ENCODE measurements at places on chromosomes 12 and 14.

- DNase-seq = peak; percentile 92
Observed at GRCh38 chr14:51616724-51617409, 34.8 kb upstream of the FRMD6 start.

DNA sequence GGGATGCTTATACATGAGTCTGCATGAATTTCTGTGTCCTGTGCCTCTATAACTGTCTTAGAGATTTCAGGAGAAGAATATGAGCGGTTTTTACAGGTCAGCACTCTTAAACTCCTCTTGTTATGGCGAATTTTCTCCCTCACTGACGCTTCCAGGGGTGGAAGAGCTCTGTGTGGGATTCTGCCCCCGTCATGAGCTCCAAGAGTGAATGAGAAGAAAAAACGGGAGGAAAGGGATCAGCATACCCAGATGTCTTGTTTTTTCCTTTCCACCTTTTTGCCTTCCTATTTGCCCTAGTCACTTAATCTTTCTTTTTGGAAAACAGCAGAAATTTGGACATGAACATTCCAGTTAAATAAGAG lies 651 bp downstream of the PFKM start:
- no peak for DNase-seq

DNA sequence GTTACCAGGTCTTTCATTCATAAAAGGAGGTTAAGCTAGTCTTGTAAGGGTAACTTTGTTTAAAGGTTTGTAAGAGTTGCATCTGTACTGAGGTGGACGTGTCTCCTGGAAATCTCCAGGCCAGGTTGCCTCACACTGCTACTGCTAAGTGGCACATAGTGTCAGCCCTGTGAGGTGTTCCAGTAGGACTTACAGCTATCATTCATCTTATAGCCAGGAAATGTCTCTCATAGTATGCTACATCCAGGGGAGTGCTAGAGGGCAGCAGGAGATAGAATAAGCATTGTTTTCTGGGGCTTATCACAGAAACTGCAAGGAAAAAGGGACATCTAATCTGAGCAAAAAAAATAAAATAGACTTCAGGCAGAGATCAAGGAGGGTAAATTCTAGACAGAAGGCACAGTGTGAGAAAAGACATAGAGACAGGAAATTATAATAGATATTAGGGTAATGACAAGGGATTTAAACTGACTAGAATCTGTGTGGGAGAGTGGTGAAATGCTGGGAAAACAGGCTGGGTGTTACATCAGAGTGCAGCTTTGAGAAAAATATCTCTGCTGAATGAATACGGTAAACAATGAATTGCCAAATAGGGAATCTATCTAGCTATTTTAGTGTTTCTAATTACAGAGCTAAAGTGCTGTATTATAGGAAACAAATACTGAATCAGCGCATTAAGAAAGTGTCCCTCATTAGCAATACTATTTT lies 205.1 kb upstream of the ABCD2 start:
- peak; percentile 86 for DNase-seq

GRCh38 chr12:64694130-64695040 lies 64.8 kb downstream of the GNS start:
- no peak for DNase-seq

- DNase-seq = no peak
Observed at GRCh38 chr12:109221277-109221931, 87.7 kb downstream of the FOXN4 start.

GRCh38 chr14:49962621-49963020 lies 69.7 kb downstream of the ARF6 start:
- DNase-seq = no peak

DNA sequence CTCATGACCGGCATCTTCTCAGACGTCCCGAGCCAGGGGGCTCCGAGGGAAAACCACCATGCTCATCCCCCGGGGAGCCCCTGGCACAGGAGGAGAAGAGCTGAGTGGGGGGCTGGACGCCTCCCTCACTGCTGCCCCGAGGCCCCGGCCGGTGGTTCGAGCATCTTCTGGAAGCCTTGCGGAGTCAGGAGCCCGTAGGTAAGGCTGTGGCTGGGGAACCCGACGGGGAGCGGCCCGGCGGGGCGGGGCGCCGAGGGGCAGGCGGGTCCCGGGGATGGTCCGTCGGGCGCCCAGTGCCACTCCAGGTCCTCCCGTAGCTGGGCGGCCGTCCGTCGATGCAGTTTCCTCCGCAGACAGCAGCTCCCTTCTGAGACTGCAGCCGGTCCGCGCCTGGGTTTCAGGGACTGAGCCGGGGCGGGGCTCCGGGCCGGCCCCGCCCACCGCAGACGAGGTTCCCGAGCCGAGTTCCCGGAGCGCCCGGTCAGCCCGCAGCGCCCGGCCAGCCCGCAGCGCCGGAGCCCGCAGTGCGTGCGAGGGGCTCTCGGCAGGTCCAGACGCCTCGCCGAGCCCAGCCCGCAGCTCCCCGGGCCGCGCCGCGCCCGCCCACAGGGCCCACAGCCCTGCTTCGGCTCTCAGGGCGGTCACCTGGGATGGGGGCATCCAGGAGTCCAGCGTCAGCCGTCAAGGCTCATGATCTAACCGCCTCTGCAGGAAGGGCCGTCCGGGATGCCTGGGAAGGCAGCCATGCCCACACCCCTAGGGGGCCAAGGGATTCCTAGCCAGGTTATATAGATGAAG lies at the start of gene PGF:
Gene PGF, minus strand, starts transcription at position 369 of the 798 bp plus-strand sequence. Its CDS starts 355 bp downstream, at position 14.
- peak; percentile 44 for DNase-seq

DNA sequence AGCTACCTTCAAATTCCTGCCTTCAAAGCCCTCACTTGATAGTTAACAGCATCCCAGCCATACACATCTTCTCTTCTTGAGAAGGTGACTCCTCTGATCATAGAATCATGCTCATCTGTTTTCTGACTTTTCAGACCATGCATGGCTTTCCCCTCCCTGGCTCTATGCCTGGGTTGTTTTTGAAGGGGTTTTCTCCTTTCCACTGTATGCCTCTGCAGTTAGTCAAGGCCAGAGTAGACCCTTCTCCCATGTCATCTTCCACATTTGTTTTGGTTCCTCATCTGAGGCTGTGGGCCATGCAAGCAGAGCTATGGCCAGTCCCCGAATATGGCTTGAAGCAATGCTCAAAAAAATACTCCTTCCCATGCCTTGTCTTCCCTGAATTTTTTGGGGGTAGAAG lies 14.3 kb upstream of the MCRS1 start:
- no peak for DNase-seq

DNA sequence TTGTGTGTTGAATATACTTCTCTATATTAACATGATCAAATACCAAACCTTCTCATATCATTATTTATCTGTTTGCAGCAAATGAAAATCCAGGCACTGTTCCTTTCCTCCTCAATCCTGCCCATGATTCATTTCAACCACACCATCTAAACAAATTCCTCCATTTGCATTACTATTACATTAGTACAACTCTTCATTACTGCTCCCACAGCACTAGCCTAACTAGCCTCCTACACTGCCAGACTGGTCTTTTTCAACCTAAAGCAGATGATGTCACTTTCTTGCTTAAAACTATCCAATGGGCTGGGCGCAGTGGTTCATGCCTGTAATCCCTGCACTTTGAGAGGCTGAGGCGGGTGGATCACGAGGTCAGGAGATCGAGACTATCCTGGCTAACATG lies 117.3 kb upstream of the MYF6 start:
- no peak for DNase-seq

GRCh38 chr14:77003960-77004710 lies 24.4 kb downstream of the IRF2BPL start:
- DNase-seq = peak; percentile 59

DNA sequence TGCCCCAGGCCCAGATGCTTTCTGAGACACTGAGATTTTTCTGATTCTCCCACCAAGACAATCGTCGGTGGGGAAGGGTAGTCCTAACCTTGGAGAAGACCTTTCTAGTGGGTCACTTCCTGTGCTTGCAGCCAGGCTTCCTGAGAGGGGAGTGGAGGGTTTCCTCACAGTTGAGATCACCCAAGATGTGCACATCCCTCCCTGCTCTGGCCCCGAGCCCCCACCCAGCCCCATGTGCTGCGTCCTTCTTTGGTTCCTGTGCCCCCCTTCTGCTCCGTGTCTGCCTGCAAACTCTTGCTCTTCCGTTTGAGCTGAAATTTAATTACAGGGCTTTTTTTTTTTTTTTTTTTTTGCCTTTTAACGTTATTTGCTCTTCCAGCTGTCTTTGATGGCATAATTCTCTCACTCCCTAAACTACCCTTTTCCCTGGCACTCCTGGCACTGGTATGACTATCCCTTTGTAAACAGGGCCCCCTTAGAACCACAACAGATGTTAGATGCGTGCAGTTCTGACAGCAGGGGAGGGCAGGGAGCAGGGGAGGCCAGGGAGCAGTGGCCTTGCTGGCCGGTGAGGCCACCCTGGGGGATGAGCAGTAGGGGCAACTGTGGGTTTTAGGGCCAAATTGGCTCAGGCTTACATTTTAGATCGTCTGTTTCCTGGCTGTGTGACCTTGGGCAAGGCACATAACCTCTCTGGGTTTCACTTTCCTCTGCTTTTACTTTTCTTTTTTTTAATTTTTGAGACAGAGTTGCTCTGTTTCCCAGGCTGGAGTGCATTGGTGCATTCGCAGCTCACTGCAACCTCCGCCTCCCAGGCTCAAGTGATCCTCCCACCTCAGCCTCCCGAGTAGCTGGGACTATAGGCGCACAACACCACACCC lies 144.5 kb downstream of the PHETA1 start:
- no peak for DNase-seq

GRCh38 chr12:19430988-19431387 lies 8.3 kb upstream of the AEBP2 start:
- peak; percentile 42 for DNase-seq

DNA sequence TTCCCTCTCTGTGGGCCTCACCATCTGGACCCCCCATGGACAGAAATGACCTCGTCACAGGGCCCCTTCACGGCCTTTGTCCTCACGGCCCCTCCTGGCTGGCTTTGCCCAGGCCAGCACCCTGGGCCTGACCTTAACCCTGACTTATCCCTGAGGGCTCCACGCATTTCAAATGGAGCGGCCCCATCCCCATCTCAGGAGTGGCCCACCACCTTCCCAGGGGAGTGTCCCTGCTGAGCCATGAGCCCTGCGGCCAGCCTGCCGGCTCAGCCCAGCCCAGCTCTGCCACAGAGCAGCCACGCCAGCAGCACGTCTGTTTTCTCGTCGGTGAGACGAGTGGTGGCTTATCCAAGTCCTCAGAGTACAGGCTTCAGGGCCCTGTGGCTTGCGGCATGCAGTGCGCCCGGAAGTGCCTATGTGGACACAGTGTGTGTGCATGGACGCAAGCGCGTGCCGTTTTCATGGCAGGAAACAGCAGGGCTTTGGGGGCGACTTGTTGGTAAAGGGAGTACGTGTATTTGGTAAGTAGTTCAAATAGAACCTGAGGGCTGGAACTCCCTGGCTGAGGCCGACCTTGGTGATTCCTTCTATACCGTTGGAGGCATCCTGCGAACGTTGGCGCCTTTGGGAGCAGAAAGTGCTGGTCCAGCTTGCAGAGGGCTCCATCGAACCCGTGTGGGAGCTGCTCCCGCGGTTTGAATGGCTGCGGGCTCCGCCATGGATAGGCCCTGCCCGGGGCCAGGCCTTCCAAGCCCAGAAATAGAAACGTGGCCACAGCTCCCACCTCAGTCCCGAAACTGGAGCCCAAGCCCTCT lies 52.1 kb downstream of the LRCOL1 start:
- no peak for DNase-seq

Measured in fibroblast of pulmonary artery (primary cell).